ENCODE measurements at places on chromosomes 5 and 9.

DNA sequence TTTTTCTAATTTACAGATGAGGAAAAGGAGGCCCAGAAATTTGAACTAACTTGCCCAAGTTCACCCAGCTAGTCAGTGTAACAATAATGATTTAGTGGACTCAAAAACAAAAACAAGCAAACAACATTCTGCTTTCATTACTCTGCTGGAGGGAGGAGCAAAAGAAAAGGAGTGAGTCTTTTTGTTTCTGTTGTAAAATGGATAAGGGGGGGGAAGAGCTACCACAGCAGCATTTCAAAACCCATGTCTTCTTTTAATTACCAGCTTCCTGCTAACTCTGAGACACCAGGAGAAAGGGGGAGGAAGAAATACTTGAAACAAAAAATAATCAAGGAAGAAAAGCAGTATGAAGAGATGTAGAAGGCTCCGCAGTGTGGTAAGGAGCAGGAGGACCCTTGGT, 39.2 kb upstream of the EQTN start:
- no peak for DNase-seq

DNA sequence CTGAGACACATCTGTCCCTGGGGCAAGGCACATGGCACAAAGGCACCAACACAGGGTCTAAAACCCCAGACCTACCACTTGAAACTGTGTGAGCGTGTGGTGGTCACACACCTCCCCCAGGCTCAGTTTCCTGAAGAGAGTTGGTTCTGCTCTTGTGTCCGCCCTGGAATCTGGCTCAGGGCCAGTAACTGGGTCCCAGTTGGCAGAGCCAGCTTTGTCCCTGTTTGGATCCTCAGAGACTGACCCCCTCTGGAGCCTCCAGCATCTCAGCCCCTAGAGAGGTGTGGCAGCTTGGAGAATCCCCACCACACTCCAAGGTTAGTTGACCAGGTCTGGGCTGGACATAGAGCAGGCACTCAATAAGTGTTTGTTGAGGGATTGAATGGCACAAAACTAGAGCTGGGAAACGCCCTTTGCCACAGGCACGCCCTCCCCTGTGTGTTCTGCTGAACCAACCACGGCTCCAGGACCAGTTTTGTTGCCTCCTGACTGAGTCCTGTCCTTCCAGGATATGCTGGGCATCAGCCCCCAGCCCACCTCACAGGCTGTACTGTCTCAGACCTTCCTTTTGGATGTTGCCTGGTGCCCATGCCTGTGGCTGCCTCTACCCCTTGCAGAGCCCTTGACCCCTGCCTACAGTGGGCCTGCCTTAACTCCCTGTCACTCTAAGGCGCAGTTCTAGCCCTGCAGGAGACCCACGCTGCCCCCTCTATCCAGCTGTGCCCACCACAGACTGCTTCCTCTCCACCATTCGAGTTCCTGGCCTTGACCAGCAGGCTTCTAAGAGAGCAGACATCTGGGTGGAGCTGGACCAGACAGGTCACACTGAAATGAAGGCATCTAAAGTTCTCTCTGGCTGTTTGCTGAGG, 3.8 kb upstream of the PDLIM4 start:
- DNase-seq = no peak

DNA sequence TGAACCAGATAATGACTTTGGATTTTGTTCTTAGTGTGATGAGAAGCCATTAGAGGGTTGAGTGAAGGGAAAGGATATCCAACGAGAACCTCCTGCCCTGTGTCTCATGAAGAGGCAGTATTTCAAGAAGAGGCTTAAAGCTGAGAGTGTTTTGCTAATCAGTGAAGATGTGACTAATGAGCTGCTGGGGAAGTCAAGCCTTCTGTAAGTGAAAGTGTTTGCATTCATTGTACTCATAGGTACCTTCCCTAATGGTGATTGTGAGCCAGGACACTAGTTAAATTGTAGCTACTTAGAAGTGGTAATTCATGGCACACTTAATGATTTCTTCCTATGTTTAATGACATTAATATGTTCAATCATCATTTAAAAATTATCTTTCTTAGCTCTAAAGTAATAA, 23.7 kb downstream of the PIP5K1B start:
- DNase-seq = no peak

DNA sequence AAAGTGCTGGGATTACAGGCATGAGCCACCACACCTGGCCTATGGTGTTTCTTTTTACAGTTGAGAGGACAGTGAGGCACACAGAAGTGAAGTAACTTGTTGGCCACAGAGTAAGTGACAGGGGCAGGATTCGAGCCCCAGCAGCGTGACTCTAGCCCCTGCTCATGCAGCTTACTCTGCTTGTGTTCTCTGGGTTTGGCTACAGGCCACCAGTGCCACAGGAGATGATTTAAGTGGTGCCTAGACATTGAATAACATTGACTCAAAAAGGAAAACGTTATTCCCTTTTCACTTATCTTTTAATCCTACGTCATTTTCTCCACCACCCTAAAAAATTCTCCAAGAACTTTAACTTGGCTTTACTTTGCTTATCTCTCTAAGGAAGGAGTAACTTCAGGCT, 61.4 kb downstream of the SNX24 start:
- no peak for DNase-seq

DNA sequence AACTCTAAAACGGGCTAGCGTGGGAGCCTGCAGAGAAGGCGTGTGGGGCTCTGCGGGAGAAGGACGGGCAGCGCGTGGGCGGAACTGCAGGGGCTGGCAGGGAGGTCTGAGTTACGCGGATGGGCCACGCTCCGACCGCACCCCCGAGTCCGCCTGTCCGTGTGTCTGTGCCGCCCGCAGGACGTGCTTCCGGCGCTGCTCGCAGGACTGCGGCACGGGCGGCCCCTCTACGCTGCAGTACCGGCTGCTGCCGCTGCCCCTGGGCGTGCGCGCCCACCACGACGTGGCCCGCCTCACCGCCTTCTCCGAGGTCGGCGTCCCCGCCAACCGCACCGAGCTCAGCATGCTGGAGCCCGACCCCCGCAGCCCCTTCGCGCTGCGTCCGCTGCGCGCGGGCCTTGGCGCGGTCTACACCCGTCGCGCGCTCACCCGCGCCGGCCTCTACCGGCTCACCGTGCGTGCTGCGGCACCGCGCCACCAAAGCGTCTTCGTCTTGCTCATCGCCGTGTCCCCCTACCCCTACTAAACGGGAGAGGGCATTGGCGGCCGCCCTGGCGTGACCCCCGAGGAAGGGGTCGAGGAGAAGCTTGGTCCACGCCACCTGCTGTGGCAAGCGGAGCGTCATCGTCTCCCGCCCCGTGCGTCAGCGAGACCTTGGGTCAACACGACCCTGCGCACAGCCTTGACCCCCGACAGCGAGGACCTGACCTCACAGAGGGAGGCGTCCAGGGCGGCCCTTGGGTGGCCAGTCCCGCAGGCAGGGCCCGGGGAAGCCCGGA, 11.4 kb upstream of the ASS1 start:
- no peak for DNase-seq

DNA sequence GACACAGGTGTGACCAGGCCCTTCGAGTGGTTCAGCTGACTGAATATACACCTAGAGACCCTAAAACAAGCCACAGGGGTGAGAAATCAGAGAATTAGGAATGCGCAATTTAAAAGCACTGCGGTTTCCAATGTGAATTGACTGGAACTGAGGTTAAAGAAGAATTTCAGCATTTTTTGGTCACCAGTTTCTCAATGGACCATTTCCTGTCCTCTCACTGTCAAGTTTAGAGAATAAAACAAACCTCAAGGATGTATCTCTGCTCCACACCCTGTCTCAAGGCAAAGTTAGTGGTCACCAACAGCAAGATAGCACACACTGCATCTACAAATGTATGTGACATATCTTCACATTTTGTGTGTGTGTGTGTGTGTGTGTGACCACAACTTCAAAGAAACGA, 143.8 kb upstream of the MAP3K1 start:
- no peak for DNase-seq

- no peak for DNase-seq
Observed at GRCh38 chr5:111813537-111813936, 56.5 kb upstream of the NREP start.

DNA sequence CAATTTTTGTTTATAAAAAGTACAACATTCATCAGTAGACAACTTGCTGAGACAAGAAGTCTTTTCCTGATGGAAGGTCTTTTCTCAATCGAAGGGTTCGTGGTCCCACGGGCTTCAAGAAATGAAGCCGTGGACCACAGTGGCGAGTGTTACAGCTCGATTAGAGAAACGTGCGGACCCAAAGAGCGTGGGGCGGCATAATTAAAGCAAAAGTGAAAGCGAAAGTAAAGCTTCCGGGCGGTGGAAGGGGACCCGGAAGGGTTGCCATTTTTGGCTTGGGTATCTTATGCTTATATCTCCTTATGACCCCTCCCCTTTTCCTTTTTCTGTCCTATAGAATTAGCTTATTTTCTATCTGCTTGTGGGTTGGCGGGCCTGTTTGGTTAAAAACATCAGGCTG, 2309.4 kb upstream of the ACO1 start:
- no peak for DNase-seq

GRCh38 chr5:125422342-125422741, 675.9 kb upstream of the ZNF608 start:
- DNase-seq = no peak

DNA sequence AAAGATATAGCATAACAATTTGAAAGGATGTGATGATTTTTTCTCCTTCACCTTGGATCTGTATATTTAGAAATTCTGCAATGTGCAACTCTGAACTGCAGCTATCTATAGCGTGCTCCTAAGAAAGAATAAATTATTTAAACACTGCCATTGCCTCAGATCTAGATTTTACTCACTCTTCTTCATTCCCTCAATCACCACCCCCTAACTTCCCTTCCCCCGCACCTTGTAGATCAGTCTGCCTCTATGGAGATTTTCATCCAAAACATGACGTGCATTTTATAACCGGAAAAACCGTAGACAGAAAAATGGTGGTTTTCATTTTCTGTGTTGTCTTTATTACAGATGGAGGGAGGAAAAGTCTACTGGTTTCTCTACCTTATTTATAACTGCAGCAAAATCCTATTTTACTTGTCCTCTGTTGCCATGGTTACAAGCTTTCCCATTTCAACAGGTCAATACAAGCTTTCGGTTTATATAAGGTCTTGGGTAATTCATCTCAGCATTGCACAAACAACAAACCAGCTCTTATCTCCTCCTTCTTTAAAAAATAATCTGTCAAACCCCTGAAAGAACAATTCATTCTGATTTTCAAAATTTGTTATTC, 480.0 kb downstream of the TAF11L14 start:
- DNase-seq = no peak

- no peak for DNase-seq
Observed at GRCh38 chr5:78808380-78808779, 159.8 kb upstream of the LHFPL2 start.

- DNase-seq = no peak
Observed at GRCh38 chr5:75389430-75389829, 52.4 kb downstream of the HMGCR start.

GRCh38 chr5:145025775-145026174, 809.4 kb downstream of the PRELID2 start:
- no peak for DNase-seq

DNA sequence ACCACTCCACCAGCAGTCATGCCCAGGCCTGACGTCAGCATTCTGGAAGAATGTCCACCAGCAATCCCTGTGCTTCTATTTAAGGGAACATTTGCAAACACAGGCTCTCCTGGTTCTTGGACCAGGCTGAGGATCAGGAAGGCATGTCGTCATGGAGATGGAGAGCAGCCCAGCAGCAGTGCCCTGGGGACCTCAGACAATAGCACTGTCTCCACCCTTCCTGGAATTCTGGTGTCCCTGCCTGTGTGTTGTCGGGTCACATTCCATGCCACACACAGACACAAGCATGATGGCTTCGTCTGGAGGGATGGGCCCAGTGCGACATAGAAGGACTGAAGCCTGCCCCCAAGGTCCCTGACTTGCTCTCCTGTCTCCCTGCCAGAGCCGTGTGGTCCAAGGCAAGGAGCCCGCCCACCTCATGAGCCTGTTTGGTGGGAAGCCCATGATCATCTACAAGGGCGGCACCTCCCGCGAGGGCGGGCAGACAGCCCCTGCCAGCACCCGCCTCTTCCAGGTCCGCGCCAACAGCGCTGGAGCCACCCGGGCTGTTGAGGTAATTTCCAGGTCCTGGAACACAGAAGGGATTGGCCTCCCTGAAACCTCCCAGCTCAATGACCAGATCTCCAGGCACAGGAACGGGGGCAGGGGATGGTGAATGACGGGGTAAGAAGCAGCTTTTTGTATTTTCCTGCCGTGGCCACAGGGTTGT, 43.8 kb downstream of the STOM start:
- DNase-seq = no peak

- no peak for DNase-seq
Observed at GRCh38 chr5:143657647-143658285, 154.2 kb upstream of the HMHB1 start.

DNA sequence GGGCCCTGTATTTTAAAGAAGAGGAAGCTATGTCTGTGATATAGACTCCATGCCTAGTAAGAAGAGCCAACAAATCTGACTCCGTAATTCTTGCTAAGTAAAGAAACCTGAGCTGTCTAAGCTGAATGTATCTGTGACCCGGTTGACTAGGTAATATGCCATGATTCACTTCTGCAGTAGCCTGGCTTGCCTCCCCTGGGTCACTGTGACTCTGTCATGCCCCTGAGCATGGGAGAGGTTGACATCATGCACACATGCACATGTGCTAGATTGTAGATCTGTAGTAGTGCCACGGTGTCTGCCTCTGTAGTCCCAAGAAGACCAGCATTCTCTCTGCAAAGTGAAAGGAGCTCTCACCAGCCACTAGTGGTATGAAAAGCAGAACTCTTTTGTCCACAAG, 9.1 kb downstream of the SLC22A5 start:
- no peak for DNase-seq

DNA sequence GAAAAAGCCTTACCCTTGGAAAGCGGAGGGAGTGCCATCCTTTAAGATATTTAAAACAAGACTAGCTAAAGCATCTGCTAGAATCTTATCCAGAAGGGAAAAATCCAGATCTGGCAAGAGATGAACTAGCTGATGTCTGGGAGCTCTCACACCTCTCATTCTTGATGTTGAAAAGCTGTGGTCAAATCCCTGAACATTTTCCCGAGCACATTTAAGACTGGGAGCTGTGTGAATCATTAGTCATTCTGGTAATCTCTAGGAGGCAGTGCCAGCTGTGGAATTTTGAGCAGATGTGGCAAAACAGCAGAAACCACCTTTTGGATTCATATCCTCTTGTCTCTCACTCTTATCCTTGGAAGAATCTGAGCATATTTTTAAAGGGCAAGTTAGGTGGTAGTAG, 218.0 kb downstream of the MAN2A1 start:
- no peak for DNase-seq

DNA sequence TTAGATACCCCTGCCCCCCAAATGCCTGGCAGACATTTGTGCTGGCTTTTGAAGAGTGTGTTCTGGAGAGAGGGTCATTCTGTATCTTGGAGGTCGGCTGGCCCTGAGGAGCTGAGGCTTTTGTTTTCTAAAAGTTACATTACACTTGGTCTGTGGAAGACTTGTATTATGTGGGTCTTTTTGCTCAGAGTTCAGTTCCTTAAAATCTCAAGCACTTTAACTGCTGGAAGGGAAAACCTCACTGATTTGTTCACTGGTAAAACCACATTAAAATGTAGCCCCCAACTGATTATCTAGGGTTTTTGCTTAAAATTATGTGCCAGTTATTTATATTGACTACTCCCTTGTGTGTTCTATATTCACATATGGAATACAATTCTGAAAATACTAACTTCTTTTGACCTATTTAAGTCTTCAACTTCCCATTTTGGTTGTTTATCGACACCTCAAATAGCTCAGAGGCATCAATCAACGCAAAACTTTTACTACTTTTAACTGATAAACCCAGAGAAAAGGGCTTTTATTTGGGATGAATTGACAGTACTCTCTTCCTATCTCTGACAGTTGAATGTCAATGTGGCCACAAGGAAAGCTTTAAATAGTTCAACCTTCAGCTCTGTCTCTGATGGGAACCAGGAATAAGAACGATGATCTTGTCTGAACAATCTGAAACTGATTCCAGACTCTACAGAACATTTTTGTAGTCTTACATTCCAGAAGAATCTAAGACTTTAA, 54.0 kb upstream of the MAP3K1 start:
- DNase-seq = no peak
